Pancreas (tissue), 10 donors: ENCODE measurements at places on chromosomes 2 and 18. TPM values are rescaled to one million over a fixed set of nuclear protein-coding genes. Genes with fewer than 3 reads are reported as not detected.
A peak's percentile ranks its signal among the peaks of the same experiment; 100 is the strongest.

- no peak overlapping the region for H3K4me3 ChIP-seq
- no peak for DNase-seq
- no peak overlapping the region for H3K27ac ChIP-seq
Observed at GRCh38 chr2:45256173-45256866, 247.1 kb upstream of the SIX2 start.

DNA sequence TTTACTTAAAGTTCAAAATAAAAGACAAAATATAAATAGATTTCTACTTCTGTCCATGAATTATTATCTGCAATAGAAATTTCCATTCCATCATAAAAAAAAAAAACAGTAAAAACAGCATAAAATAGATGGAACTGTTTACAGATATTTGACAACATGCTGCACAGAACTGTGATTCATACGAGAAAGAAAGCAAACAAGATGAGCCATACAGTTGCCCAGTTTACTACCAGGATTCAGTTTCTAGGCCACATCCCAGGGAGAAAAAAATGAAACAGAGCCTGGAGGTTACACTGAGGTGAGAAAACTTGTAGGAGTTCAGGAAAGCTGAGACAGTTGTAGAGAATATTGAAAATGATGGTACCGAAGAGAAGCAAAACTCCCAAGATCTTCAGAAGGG lies 1426.9 kb upstream of the ACVR2A start:
- H3K27ac ChIP-seq: no peak overlapping the region
- H3K27me3 ChIP-seq: no peaks in the 10 kb centered on the region
- no peaks in the 10 kb centered on the region for H3K36me3 ChIP-seq
- H3K4me1 ChIP-seq: no peaks in the 10 kb centered on the region

Gene NAPG
- 21.2 TPM for total RNA-seq

DNA sequence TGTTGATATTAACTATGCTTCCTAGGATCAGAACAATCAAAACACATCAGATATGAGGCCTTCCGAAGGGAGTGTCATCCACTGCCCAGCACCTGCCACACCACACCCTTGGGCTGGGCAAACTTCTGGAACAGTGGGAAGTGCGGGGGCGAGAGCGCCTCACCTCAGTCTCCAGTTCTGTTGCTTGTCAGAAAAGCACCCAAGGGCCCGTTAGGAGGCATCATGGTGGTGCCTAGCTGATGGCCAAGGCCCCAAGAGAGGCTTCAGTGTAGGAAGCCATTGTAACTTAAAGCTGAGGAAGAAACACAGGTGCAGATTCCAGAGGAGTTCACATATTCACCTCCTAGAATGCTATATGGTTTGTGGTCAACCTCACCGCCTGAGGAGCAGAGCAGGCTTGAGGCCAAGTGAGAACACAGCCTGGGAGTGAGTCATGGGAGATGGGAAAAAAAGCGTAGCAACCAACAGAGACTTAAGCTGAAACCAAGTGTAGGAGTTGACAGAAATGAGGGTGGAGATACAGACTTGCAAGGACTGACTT lies 85.1 kb upstream of the ATL2 start:
- no peak overlapping the region for H3K4me3 ChIP-seq
- H3K27me3 ChIP-seq: no peaks in the 10 kb centered on the region
- H3K27ac ChIP-seq: no peak overlapping the region
- no peaks in the 10 kb centered on the region for H3K36me3 ChIP-seq
- DNase-seq: no peak

Gene KLHL29
- total RNA-seq: 1.4 TPM

- H3K27me3 ChIP-seq: no peaks in the 10 kb centered on the region
- H3K4me3 ChIP-seq: no peak overlapping the region
- no peaks in the 10 kb centered on the region for H3K4me1 ChIP-seq
Observed at GRCh38 chr2:157858846-157859245, 17.3 kb downstream of the ACVR1 start.

DNA sequence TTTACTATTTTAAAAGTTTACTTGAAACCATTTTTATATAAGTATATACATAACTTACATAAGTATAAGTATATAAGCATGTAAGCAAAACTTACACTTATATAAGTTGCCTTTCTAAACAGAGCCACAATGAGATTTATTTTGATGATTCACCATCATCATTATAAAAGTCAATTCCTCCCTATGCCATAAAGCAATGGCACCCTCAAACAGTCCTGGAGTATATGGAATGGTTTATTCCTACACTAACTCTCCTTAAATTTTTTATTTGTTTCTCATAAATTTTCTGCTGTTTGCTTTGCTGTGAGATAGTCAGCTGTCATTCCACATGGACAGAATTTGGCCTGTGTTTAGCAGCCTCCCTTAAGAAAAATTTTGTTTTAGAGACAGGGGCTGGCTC lies 114.2 kb downstream of the NAB1 start:
- H3K4me1 ChIP-seq: no peaks in the 10 kb centered on the region
- no peaks in the 10 kb centered on the region for H3K36me3 ChIP-seq
- no peak overlapping the region for H3K4me3 ChIP-seq

DNA sequence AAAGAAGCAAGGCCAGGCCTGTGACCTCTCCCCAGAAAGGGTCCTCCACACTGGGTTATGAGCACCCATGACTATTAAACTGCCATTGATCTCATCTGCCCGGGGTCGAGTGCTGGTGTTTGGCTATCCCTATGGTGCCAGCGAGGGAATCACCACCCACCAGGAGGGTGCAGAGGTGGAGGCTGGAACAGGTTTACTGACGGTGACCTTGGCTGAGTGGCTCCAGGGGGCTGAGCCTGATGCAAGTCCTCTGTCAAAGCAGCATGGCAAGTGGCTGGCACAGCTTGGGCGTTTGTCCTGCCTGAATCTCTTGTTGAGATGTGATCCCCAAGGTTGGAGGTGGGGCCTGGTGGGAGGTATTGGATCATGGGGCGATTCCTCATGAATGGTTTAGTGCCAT lies 196.4 kb upstream of the HDAC4 start:
- H3K36me3 ChIP-seq: no peaks in the 10 kb centered on the region
- H3K4me1 ChIP-seq: no peaks in the 10 kb centered on the region
- no peak for DNase-seq
- no peak overlapping the region for H3K4me3 ChIP-seq
- no peak overlapping the region for H3K27ac ChIP-seq

Gene SERPINB4
- not detected for total RNA-seq

Gene SLC40A1
- 65.8 TPM for total RNA-seq

DNA sequence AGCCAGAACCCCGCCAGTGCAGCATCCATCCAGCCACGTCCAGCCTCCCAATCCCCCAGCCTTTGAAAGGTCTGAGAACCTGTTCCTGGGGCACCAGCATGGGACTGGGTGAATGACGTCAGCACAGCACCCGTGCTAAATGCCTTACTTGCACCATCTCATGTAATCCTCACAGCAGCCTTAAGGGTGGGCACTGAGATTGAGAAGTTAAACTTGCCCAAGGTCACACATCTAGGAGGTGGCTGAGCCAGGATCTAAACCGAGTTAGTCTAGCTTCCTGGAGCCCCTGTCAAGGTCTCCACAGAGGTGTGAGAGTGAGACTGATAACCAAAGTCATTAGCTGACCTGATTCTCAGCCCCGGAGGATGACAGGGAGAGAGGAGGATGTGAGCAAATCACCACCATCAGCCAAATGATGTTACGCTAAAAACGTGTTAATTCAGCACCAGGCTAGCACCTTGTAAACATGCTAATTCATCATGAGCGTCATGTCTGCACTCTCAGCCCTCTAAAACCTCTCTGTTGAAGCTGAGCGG lies 4.6 kb downstream of the CD8A start:
- H3K27me3 ChIP-seq: no peaks in the 10 kb centered on the region
- no peaks in the 10 kb centered on the region for H3K4me1 ChIP-seq
- no peak for DNase-seq
- H3K4me3 ChIP-seq: no peak overlapping the region

DNA sequence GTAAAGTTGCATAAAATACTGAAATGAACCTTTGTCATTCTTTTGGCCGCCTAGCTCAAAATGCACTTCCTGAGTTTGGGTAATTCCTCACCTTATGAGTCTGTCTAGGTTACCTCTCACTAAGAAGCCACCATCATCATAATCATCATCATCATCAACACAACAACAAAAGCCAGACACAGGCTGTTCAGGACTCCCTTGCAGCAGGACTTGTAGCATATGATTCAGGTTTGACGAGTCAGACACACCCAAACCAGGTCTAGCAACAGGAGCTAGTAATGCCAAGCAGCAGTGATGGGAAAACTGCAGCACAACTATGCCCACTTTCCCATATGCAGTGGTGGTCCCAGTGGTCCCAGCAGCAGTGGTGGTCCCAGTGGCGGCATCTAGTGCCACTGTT lies 2.8 kb upstream of the SGO2 start:
- H3K27ac ChIP-seq: no peak overlapping the region
- no peak overlapping the region for H3K4me3 ChIP-seq
- no peaks in the 10 kb centered on the region for H3K36me3 ChIP-seq
- no peaks in the 10 kb centered on the region for H3K27me3 ChIP-seq

DNA sequence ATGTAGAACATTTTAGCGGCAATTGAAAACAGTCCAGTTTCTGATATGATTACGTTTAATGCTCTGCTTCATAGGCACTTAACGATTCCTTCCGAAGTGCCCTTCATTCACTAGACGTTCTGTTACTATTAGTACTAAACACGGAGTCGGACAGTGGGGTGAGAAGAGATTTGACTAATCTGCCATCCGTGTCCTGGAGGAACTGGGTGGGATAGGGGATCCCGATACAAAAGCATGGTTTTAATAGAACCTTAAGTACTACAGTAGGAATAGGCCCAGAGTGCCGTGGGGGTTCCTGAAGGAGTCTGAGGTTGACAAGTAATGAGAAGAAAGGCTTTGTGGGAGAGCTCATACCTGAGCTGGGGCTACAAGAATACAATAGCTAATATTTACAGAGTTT lies 631 bp downstream of the MORN2 start:
- H3K4me1 ChIP-seq: peaks cover 6% of the 10 kb centered on the region
- no peak overlapping the region for H3K27ac ChIP-seq
- no peak for DNase-seq
- peak overlapping the region; percentile 53 for H3K4me3 ChIP-seq
- H3K36me3 ChIP-seq: no peaks in the 10 kb centered on the region
- H3K27me3 ChIP-seq: no peaks in the 10 kb centered on the region

Gene C2orf81
- total RNA-seq: 1.2 TPM

DNA sequence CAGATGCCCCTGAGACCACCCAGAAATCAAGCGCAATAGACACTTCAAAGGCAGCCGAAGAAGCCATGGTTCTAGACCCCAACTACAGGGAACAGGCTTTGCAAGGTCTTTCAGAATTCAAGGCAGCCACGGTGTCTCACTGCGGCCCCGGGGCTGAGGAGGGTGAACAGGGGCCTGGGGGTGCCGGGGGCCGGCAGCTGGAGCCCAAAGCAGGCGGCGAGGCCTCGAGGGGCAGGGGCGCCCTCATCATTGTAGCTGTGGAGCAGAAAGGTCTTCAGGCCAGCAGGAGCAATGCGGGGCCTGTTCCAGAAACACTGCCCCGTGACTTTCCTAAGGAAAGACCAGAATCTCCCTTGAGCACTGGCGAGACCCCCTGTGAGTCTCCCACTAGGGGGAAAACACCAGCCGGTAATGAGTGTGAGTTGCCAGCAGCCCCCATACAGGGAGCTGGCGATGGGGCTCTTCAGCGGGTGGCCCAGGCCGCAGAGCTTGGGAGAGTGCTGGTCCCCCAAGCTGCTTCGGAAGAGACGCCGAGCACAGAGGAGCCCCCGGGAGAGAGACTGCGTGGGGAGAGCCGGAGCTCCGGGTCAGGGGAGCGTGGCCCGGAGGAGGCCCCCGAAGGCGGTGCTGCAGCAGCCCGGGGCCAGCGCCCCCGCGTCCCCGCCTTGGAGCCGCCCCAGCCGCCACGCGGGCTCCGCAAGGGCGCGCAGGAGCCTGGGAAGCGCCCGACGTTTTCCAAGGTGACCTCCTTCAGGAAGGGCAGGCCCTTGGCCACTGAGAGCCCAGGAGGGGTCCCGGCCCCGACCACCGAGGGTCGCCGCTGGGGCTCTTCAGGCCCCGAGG lies 79.1 kb downstream of the ARHGEF4 start:
- H3K27me3 ChIP-seq: no peaks in the 10 kb centered on the region
- H3K4me3 ChIP-seq: no peak overlapping the region
- no peak overlapping the region for H3K27ac ChIP-seq
- no peaks in the 10 kb centered on the region for H3K36me3 ChIP-seq

- no peaks in the 10 kb centered on the region for H3K27me3 ChIP-seq
- no peaks in the 10 kb centered on the region for H3K4me1 ChIP-seq
- no peak overlapping the region for H3K27ac ChIP-seq
- no peaks in the 10 kb centered on the region for H3K36me3 ChIP-seq
- H3K4me3 ChIP-seq: no peak overlapping the region
Observed at GRCh38 chr18:42893977-42894376, 221.5 kb downstream of the RIT2 start.
